T-helper 2 cell treated with Interferon-gamma antibody and Interleukin-4, amounts not matched to agents 100 ng/mL and 5 ng/mL, for 36 hours (primary cell): ENCODE measurements at places on chromosomes 5 and 9. TPM values are rescaled to one million over a fixed set of nuclear protein-coding genes. Genes with fewer than 3 reads are reported as not detected.

The HARS2 gene
- 31.1 and 33.8 TPM in 2 replicates for total RNA-seq

The C5orf58 gene
- not detected in 2 replicates for total RNA-seq

The PCDHB12 gene
- not detected in 2 replicates for total RNA-seq

The CLIC3 gene
- total RNA-seq = 0.91 TPM in 2 replicates

The RNF224 gene
- total RNA-seq = 0.14 TPM in 1 of 2 replicates, not detected in the other

The IL5 gene
- total RNA-seq = 7.3 and 7.7 TPM in 2 replicates

The LCN10 gene
- total RNA-seq = 0.34 TPM in 1 of 2 replicates, not detected in the other

The ARID3C gene
- total RNA-seq = 0.14 TPM in 2 replicates

The GZMA gene
- total RNA-seq = 738 and 757 TPM in 2 replicates

The FOXD4L6 gene
- not detected in 2 replicates for total RNA-seq

The ARSI gene
- total RNA-seq = not detected in 2 replicates
